Mononuclear cell (primary cell): ENCODE measurements at places on chromosomes 13 and 19. TPM values are rescaled to one million over a fixed set of nuclear protein-coding genes. Genes with fewer than 3 reads are reported as not detected.

SIAH3 gene
- 0.31 TPM for total RNA-seq

ZNF506 gene
- 71.5 TPM for total RNA-seq

TNNI3 gene
- total RNA-seq: not detected

NDUFA13 gene
- 68.8 TPM for total RNA-seq

TUBA3C gene
- total RNA-seq: not detected

TMEM238 gene
- 1.9 TPM for total RNA-seq

ONECUT3 gene
- not detected for total RNA-seq

NKPD1 gene
- 0.84 TPM for total RNA-seq

KIR3DL2 gene
- 0.84 TPM for total RNA-seq

PARP4 gene
- 41.1 TPM for total RNA-seq

NDUFB7 gene
- 50.9 TPM for total RNA-seq

ADAMTSL5 gene
- 0.84 TPM for total RNA-seq

THSD1 gene
- 0.52 TPM for total RNA-seq

ZNF534 gene
- total RNA-seq: 0.10 TPM

C1QTNF9B gene
- not detected for total RNA-seq

SERPINE3 gene
- 0.10 TPM for total RNA-seq

ATXN8OS gene
- not detected for total RNA-seq

GTPBP3 gene
- 11.3 TPM for total RNA-seq

CNMD gene
- 0.10 TPM for total RNA-seq

KCNJ14 gene
- 1.7 TPM for total RNA-seq

MISP gene
- not detected for total RNA-seq

ZNF99 gene
- total RNA-seq: under 0.01 TPM

ZNF497 gene
- 0.31 TPM for total RNA-seq

FGF21 gene
- total RNA-seq: not detected

FBXO46 gene
- 8.0 TPM for total RNA-seq

ERFL gene
- 0.21 TPM for total RNA-seq

FPR1 gene
- 81.6 TPM for total RNA-seq

CNN1 gene
- 0.52 TPM for total RNA-seq

ZNF568 gene
- total RNA-seq: 4.3 TPM

C3 gene
- 3.1 TPM for total RNA-seq

SLC39A3 gene
- total RNA-seq: 11.5 TPM

CYP2S1 gene
- 2.1 TPM for total RNA-seq

CKM gene
- total RNA-seq: not detected

SHISA7 gene
- total RNA-seq: not detected

FBN3 gene
- total RNA-seq: not detected

FGF22 gene
- 0.10 TPM for total RNA-seq

ZNF575 gene
- 0.31 TPM for total RNA-seq

NTN5 gene
- total RNA-seq: 0.63 TPM

LGALS7B gene
- total RNA-seq: not detected

DAND5 gene
- not detected for total RNA-seq

LRP3 gene
- total RNA-seq: 3.8 TPM

C1QTNF9 gene
- total RNA-seq: not detected

TPRX1 gene
- total RNA-seq: not detected

LRRC4B gene
- total RNA-seq: not detected

WASF3 gene
- total RNA-seq: 0.94 TPM

EDDM13 gene
- total RNA-seq: not detected

MBD3L2 gene
- total RNA-seq: not detected

CXCL17 gene
- not detected for total RNA-seq

SWSAP1 gene
- 0.94 TPM for total RNA-seq

ACP7 gene
- total RNA-seq: not detected

NHLRC3 gene
- total RNA-seq: 9.9 TPM

FCHO1 gene
- total RNA-seq: 24.1 TPM
